ENCODE measurements at places on chromosomes 7 and 10.

- DNase-seq, result no peak
Measured at GRCh38 chr7:49403844-49404243, 369.6 kb upstream of the VWC2 start.

DNA sequence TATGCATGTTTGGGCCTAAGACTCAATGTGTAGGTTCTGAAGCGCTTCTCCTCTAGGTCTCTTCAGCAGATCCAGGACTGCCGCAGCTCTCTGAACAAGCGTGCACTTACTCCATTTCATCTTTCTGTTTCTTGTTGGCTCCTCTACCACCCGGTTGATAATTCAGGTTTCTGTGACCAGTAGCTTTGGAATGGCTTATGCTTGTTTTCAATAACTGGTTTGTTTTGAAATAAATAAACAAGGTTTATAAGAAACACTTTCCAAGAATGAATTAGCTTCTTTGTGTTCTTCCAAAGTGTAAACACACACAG lies 1.5 kb downstream of the MDFIC start:
- no peak for DNase-seq

DNA sequence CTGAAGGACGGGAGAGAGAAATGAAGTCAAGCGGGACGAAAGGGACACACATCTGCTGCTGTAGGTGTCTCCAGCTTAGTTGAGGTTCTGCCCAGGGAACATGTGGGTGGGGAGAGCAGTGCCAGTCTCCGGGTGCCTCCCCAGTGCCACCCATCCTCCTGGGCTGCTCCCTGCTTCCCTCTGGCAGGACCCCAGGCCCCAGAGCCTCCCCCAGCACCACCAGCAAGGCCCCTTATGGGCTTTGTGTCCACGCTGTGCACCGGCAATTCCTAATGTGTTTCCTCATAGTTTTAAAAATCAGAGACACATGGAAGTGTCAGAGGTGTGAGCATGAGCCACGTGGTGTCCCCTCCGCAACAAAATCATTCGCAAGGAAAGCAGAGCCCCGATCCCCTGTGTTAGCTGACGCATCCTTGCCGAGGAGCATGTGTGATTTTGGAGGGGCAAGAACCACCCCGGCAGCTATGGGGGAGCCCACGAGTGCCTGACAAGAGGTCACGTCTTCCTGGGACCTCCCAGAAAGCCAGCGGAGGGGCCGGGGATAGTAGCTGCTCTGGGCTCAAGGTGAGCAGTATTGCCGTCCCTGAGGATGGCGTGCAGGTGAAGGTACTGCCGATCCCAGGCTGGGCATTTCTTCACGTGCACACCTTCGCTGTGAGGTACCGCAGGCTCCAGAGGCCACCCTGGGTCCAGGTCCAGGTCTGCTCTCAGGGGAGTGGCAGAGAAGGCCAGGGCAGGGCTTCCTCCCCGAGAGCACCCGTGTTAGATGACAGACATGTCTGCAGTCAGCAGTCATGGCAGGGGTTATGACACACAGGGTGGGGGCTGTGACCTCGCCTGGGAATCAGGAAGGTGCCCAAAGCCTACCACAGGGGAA lies 448.2 kb upstream of the FOXK1 start:
- DNase-seq, result no peak

GRCh38 chr7:70285854-70286253 lies 687.6 kb downstream of the AUTS2 start:
- no peak for DNase-seq

DNA sequence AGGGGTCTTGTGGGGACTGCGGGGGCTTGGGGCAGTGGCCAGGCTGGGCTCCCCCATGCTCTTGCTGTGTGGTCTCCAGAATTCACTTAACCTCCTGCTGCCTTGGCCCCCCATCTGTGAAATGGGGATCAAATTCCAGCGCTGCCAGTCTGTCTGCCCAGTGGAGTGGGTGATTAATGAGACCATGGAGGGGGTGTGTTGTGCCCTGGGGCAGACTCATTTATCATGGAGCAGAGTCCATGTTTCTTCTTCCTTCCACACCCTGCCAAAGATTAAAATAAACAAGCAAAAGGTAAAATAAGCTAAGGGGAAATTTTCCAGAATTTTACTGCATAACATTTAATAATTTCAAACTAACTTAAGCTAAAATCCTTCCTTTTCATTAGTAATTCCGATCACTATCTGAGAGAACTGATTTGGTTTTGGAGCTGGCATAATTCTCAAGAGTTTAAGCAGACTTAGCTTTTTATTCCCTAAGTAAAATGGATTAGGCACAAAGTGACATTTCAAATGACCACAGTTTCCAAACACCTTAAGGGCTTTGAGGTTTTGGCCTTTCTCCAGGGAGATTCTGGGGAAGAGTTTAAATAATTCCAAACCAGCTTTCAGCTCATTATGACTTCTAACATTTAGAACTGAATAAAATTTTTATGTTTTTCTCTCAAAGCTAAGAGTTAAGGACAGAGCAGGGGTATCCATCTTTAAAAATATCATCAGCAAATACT lies 211.9 kb downstream of the CXCL12 start:
- DNase-seq, result no peak

GRCh38 chr7:132755538-132756483 lies 179.5 kb upstream of the PLXNA4 start:
- DNase-seq, result no peak

DNA sequence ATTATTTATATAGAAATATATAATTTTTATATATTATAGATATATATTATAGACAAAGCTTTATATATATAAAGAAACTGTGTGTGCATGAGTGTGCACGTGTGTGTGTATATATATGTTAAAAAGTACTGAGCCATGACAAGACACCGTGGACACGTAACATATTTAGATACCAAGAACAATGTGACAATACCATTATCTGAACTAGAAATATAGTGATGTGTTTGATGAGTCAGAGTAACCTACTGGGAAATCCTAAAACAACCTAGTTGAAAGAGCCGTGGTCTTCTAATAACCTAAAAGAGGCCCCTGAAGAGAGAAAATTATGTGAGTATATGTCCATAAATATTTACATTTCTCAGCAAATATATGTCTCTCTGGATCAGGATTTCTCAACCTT lies 50.7 kb upstream of the ITGB8 start:
- no peak for DNase-seq

- no peak for DNase-seq
Measured at GRCh38 chr7:151468217-151469018, 28.5 kb upstream of the CRYGN start.

DNA sequence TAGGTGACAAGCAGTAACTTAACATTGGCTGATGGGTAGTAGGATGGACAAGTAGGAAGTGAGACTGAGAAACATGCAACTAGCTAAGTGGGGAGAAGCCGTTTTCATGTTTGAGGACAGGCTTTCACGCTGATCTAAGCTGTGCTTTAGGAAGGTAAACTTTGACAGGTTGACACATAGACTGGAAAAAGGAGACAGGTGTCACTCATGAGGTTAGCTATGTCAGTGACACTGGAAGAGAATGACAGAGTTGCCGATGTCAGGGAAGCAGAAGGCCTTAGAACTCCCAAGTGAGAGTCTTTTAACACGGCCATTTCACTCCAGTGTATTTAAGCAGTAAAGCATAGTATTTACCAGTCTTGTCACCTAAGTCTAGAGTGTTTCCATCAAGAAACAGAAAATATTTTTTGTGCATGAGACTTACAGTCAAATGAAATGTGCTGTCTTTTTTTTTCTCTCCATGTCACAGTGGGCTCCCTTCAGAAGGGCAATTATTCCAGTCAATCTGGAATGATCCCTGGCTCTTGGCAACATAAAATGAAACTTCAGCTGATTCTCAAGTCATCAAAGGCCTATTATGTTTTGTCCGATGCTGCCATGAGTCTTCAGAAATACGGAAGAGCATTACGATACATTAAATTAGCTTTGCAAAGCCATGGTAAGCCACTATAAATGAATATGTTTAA lies 20.6 kb downstream of the EDRF1 start:
- no peak for DNase-seq

GRCh38 chr10:48470893-48471805 lies 133.7 kb downstream of the ARHGAP22 start:
- no peak for DNase-seq

- DNase-seq, result no peak
Measured at GRCh38 chr7:44709011-44709915, 39.4 kb upstream of the ZMIZ2 start.

DNA sequence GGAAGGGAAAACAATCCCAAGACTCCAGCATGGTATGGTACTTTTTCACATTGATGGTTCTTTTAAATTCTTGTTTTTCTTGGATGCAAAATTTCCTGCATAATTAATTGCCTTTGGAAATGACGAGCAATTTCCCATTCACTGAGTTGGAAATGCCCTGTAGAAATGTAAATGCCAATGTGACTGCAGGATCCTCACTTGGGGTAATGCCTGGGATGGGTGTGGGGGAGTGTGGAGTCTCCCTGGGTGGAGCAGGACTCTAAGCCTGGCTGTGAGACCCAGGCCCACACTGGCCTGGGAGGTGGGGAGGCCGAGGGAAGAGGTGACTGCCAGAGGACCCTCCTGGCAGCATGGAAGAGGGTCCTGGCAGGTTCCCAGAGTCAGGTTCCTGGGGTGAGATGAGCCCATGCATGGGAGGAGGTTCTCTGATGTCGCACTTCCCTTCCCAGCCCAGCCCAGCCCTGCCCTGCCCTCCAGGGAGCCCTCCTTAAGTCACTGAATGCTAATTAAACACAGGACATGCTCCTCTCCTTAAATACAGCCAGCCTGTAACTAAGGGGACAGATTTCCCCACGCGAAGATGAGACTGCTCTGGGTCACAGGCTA lies 157.9 kb downstream of the GFRA1 start:
- DNase-seq, result no peak

DNA sequence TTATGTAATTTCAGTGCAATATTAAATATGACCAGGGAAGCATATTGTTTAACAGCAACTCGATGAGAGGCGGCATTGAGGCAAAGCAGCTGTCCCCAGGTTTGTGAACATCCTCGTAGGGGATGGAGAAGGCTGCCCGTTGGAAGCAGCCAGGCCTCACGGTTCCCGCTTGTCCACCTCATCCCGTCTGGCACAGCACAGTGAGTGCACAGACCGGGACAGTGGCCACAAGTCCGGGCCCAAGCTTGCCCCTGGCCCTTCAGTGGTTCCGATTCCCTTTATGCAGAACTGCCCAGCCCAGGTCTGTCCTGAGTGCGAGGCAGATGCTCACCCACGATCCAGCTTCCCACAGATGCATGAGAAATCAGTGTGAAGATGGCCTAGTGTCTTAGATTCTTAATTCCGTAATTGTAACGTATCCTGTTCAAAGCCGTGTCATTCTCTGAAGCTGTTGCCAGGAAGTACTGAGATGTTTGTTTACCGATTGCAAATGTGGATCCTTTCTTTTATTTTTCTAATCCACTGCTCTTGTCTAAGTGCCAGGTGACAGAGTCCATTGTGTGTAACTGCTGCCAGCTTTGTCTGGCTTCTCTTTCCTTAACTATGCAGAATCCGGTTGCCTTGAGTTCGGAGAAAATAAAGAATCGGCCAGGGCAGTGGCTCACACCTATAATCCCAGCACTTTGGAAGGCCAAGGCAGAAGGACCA lies 35.5 kb downstream of the PFKP start:
- DNase-seq, result no peak

- no peak for DNase-seq
Measured at GRCh38 chr10:5036511-5036910, 32.9 kb upstream of the AKR1C2 start.

DNA sequence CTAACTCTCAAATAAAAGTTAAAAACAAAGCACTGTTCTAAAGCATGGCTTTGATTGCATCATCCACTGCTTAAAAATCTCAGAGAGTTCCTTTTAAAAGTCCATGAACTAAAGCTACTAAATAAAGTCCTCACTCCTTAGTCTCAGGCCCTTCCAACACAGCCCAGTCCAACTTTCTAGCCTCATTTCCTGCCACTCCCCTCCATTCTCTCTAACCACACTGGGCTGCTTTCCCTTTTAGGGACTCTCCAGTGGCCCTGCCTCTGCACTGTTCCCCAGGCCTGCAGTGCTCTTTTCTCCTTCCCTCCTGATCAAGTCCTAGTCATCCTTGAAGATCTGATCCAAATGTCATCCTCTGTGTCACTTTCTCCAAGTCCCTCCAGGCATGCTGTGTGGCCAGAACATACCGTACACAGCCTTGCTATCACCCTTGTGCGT lies 56.9 kb upstream of the PPP1R3C start:
- no peak for DNase-seq

- no peak for DNase-seq
Measured at GRCh38 chr7:97733276-97734161, 1.6 kb downstream of the TAC1 start.

- no peak for DNase-seq
Measured at GRCh38 chr7:116037401-116037800, 6.8 kb upstream of the TFEC start.

- DNase-seq, result no peak
Measured at GRCh38 chr10:28815681-28816080, 138.4 kb downstream of the BAMBI start.

GRCh38 chr10:104128214-104128613 lies 6.2 kb downstream of the SFR1 start:
- no peak for DNase-seq

GRCh38 chr7:114575098-114575497 lies 160.5 kb downstream of the FOXP2 start:
- DNase-seq, result no peak

DNA sequence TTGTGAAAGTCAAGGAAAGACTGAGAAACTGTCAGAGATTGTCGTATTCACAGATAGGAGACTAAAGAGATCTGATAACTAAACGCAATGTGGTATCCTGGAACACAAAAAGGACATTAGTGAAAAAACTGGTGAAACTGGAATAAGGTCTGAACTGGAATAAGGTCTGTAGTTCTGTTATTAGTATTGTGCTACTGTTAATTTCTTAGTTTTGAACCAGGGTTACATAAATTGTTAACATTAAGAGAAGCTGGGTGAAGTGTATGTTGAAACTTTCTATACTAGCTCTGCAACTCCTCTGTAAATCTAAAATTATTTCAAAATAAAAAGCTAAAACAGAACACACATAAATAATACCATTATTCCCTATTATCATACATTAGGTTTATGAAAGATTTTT lies 3.4 kb upstream of the NT5C2 start:
- no peak for DNase-seq

DNA sequence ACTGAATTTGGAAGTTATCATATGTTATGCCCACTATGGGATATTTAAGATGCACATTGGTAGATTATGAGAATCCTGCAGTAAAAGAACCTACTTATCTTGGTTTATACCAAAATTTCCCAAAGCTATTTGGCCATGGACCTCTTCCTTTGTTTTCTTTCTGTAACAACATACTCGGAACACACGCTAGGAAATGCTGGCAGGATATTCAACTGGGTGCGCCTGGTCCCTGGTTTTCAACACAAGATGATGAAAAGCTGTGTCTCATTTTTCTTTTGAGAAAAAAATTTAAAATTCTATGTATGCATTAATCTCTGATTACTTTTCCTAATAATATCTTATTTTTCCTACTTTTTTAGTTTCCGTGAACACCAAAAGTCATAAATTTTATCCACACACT lies 128.5 kb upstream of the NRP1 start:
- DNase-seq, result no peak
